ENCODE measurements at places on chromosomes 6 and 20. TPM values are rescaled to one million over a fixed set of nuclear protein-coding genes. Genes with fewer than 3 reads are reported as not detected.

The PI16 gene
- total RNA-seq = not detected

The ULBP2 gene
- 4.7 TPM for total RNA-seq

The CST2 gene
- total RNA-seq = not detected

The LY6G6F gene
- total RNA-seq = not detected

The TTLL9 gene
- 0.16 TPM for total RNA-seq

All from bladder microvascular endothelial cell (primary cell).